Caudate nucleus (tissue), 63 donors: ENCODE measurements at places on chromosomes 5 and 9.

DNA sequence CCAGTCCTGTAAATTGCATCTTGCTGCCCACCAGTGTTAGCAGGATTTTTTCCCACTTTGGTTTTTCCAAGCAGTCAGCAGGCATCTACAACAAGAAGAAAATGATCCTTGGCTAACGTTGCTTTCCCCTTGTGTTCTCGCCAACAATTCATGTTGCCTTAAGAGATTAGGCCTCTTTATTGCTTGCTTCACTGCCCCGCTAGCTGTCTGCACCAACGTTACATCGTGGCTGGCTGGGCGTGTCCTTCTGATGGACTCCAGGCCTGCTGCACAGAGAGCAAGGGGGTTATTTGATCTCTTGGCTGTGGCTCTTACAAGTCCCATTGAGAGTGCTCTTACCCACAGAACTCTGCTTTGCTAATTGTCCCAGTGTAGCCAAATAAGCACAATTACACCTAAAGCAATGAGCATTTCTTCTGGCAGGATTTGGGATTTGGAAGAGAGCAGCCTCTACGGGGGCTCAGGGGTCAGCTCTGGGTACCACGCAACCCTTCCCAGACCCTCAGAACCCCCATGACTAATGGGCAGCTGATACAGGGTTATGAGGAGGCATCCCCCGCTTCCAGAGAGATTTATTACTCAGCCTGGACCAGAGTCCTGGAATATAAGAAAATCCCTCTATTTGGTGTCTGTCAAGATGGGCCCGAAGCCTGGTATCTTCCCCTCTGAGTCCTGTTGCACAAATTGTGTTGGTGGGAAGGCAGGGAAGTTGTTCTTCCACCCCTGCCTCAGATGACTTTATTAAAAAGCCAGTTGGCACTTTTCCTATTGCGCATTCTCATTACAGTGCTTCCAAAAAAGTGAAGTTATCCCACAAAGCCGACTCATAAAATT lies 17.6 kb downstream of the DCANP1 start:
- DNase-seq: no peak

DNA sequence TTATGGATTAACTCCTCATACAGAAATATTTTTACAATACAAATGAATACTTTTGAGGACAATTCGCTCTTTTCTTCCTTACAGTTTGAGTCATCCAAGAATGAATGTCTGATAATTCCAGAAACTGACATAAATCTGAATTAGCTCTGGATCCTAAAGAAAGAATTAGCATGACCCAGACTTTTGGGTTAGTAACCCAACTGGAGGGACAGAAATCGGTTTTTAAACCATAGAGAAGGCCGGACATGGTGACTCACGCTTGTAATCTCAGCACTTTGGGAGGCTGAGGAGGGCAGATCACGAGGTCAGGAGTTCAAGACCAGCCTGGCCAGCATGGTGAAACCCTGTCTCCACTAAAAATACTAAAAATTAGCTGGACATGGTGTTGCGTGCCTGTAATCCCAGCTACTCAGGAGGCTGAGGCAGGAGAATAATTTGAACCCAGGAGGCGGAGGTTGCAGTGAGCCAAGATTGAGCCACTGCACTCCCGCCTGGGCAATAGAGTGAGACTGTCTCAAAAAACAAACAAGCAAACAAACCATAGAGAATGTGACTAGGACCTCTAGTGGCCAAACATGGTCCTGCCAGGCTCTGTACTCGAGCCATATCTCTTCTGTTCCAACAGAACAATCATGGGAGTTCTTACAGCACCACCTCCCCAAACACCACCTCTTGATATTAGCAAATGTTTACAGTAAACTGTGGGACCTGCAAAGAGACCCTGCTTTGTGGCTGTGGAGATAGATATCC lies 44.8 kb downstream of the LURAP1L start:
- no peak for DNase-seq

- no peak for DNase-seq
These were observed 143.8 kb downstream of the HSD17B3 start for GRCh38 chr9:96158147-96158546.

DNA sequence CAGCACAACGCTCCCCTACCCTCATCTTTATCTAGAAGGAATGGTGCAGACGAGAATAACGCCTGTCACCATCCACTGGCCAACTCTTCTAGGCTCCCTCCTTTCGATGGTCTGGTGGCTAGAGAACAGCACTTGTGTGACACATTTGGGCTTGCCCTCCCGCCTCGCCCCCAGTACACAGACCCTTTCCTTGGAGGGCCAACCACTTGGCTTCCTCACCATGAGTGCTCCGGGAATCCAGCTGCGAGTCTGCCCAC lies 1.4 kb downstream of the GNAQ start:
- DNase-seq: no peak

DNA sequence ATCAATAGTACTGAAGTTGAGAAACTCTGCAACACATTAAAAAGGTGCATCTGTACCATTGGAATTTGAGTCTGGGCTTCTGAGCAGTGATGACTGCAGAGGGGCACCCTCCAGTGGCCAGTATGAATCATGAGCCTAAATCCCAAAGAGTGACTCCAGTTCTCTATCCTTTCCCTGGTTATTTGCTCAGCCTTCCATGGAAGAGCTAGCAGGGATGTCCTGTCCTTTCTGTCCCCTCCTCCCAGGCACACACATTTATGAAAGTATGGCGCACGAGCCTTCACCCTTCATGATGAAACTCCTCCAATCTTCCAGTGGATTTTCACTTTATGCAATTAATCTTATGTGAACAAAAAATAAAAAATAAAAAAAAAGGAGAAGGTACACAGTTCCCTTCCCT lies 81.0 kb downstream of the ESM1 start:
- no peak for DNase-seq

DNA sequence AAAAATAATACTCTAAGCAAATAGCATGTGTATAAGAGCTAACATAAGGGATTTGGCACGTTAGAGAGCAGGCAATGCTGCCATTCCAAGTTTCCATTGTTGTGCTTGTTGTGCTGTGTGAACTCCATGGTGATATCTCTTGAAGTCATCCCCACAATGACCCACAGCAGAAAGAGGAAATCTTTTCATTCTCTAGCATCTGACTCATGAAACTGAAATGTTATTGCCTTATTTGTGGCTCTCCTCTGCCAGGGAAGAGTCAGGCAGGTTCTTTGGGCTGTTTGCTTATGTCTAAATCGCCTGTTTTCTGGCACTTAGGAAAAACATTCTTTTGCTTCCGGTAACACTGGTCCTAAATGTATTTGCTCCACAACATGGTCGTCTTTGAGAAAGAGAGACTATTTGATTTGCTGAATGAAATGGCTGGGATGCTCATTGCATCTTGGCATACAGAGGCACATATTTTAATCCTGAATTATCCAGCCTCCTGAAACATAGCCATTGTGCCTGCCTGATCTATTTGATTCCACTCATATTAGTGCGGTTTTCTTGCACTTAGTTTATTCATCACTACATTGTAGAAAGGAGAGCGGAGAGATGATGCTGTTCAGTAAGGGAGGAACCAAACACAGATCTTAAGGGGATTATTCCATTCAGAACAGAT lies 188.8 kb downstream of the CSNK1G3 start:
- DNase-seq: no peak

DNA sequence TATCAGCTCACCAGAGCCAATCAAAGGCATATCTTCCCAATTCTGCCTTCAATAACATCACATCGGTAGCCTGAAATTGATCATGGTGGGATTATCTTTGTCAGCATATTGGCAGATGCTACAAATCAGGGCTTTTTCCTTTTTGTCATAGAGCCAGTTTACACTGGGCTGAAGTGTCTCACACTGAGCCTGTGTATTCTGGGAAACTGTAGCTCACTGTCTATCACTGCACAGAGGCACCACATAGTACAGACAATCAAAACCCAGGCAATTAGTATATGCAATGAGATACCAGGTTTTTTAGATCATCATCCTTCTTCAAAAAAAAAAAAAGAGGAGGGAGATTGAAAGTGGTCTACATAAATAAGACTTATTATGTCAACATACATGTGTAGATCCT lies 46.6 kb downstream of the ADAM19 start:
- no peak for DNase-seq

DNA sequence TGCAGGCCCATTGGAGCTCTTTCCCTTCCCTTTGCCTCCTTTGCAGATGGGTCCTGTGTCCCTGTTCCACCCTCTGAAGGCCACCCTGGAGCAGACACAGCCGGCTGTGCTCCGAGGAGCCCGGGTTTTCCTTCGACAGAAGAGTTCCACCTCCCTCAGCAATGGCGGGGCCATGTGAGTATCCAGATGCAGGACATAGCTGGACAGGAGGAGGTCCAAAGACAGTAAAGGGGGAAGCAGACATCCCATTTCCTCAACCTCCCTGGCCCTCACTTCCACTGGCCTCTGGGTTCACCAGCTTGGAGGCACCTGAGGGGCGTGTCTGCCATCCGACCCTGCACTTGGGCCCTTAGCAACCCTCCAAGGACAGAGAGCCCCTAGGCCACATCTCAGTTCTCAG lies 237.9 kb downstream of the CACNA1B start:
- no peak for DNase-seq

DNA sequence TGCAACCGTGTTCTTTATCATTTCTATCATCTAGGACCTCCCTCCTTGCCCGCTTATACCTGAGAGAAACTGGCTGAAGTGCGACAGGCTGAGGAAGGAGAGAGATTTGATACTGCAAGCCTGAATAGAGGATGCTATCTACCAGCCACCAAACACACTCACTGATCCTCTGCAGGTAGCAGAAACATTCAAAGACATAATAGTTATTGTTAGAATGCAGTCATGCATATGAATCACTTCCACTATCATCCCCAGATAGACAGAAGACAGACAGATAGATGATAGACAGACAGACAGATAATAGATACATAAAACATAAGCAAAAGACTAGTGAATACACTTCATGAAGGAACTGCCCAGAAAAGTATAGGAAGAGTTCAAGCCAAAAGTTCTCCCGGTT lies 32.9 kb downstream of the FAM81B start:
- DNase-seq: no peak

- DNase-seq: no peak
These were observed 12.5 kb upstream of the NKX2-5 start for GRCh38 chr5:173247510-173247909.

- DNase-seq: no peak
These were observed 46.9 kb downstream of the ARHGEF37 start for GRCh38 chr5:149628221-149628620.

DNA sequence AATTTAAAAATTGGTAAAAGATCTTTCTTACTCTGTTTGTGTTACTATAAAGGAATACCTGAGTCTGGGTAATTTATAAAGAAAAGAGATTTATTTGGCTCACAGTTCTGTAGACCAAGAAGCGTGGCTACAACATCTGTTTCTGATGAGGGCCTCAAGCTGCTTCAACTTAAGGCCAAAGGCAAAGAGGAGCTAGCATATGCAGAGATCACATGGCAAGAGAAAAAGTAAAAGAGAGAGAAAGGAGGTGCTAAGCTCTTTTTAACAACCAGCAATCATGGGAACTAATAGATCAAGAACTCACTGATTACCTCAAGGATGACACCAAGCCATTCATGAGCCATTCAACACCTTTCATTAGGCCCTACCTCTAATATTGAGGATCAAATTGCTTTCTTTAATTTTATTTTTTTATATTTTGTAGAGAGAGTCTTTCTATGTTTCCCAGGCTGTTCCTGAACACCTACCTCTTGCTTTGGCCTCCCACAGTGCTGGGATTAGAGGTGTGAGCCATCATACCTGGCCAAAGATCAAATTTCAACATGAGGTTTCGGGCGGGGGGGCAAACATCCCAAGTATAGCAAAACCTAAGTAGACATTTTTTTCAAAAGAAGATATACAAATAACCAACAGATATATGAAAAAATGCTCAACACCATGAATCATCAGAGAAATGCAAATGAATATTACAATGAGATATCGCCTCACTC lies 16.0 kb upstream of the SHC3 start:
- DNase-seq: no peak

GRCh38 chr5:81819556-81820317 lies 68.8 kb upstream of the SSBP2 start:
- DNase-seq: no peak

GRCh38 chr9:35311891-35312639 lies 150.3 kb downstream of the UNC13B start:
- DNase-seq: no peak
